ENCODE measurements at places on chromosomes 2 and 18.

DNA sequence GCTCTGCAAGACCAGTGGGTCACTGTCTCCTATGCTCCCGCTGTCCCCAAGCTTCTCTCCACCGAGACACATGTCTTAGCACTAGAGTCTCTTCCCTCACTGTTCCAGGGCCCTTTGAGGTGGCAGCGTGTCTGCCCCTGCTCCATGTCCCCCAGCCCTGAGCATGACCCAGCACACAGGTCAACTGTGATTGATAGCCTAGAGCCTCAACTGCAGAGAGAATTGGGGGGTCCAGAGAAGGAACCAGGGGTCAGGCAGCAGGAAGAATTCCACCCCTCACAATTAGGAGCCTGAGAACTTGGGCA is 54.6 kb upstream of the ODC1 start:
- DNase-seq: no peak

DNA sequence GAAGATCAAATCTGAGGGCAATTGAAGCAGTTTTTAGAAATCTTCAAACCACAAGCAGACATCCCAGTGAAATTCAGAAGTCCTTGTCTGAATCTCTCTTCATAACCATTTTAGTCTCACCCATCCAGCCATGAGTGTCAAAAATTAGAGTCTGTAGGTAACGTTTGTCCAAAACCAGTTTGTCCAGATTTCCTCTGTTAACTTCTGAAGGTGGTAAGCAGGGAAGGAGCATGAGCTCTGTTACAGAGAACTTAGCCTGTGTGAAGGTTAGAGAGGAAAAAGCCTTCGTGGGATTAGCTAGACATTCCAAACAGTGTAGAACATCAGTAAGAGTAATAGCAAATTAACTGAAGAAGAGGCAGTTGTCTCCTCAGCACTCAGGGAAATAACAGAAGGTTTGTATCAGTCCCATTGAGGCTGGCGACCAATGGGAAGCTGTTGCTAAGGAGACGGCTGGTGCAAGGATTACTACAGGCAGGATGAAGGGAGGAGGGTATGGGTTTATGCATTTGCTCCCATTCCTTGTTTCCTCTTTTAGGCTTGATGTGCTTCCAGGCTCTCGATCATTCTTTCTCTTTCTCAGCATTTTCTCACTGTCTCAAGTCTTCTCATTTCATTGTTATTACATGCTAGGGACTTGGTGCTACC is 8.7 kb upstream of the GPR155 start:
- no peak for DNase-seq

- no peak for DNase-seq
Measured at GRCh38 chr2:79573895-79574674, 61.2 kb downstream of the CTNNA2 start.

DNA sequence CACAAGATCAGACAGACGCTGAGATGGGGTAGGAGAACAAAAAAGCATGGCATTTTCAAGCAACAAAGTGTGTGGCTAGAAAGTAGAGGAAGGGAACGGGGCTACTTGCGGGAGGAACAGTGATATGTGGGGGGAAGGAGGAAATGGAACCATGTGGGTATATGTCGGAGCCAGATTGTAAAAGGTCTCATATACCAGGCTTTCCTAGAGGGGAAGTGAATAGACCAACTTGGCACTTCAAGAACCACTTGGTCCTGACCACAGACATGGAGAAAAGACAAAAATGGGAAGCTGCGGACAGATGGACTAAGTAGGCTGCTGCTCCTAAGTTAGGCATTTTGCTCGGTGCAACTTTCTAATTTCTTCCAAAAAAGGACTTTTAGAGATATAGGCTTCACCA is 196.0 kb downstream of the DCC start:
- no peak for DNase-seq

- peak; percentile 70 for DNase-seq
Measured at GRCh38 chr2:113167115-113167932, 6.4 kb upstream of the PSD4 start.

DNA sequence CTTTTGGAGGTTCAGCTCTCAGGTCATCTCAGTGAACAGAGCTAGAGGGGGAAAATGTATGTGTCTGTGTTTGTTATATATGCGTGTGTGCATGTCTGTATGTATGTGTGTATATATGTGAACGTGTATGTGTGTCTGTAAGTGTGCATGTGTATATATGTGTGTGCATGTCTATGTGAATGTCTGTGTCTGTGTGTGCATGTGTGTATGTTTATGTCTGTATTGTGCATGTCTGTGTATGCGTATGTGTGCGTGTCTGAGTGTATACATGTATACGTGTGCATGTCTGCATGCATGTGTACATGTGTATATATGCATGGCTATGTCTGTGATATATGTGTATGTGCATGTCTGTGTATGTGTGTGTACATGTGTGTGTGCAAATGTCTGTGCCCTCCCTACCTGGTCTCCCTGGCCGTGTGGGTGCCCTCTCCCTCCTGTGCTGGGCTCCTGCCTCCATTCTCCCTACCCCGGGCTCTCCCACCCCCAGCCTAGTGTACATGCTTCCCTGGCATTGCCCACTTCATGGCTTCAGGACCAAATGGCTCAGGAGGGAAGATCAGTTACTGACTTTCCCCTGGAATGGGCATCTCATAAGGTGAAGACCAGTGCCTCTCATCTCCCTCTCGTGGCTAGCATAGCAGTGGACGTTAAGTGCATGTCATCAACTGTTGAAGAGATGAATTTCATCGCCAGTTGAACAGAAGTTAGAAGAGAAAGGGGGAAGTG is 49.9 kb downstream of the TRAF3IP1 start:
- no peak for DNase-seq

GRCh38 chr2:201890453-201890852 is 84.1 kb downstream of the CDK15 start:
- DNase-seq: no peak

GRCh38 chr2:86221066-86221684 is 21.9 kb downstream of the MRPL35 start:
- DNase-seq: peak; percentile 4

Measured in NCI-H2029 (cell line).